ENCODE measurements at places on chromosomes 11 and 22.

DNA sequence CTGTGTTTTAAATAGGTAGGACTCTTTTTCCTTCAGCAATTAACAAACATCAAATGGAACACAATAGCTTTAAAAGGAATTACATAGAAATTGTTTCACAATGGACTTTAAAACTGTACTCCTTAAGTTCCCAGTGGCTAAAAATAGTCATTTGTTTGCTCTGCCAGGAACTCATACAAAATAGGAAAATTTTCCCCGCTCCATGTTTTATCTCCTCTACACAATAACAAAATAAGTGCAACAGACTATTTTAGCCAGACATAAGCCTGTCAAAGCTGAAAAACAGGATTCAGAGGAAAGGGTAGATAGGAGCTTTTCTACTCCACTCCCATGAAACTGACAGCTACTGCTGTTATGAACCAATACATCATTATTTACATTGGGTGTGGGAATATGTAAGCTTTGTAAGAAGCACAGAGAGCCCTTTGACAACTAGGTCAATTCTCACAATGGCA lies 90.1 kb downstream of the STK33 start:
- no peak for DNase-seq

- DNase-seq: peak; percentile 25
These were observed 489 bp downstream of the NUP98 start for GRCh38 chr11:3796801-3797328.

GRCh38 chr22:17596226-17596625 lies 32.3 kb downstream of the ATP6V1E1 start:
- DNase-seq: no peak

GRCh38 chr11:93936460-93936859 lies 84.7 kb upstream of the HEPHL1 start:
- no peak for DNase-seq

- DNase-seq: no peak
These were observed 34.9 kb downstream of the CD44 start for GRCh38 chr11:35173616-35174566.

GRCh38 chr11:117230286-117230961 lies 1.4 kb downstream of the PCSK7 start:
- no peak for DNase-seq

DNA sequence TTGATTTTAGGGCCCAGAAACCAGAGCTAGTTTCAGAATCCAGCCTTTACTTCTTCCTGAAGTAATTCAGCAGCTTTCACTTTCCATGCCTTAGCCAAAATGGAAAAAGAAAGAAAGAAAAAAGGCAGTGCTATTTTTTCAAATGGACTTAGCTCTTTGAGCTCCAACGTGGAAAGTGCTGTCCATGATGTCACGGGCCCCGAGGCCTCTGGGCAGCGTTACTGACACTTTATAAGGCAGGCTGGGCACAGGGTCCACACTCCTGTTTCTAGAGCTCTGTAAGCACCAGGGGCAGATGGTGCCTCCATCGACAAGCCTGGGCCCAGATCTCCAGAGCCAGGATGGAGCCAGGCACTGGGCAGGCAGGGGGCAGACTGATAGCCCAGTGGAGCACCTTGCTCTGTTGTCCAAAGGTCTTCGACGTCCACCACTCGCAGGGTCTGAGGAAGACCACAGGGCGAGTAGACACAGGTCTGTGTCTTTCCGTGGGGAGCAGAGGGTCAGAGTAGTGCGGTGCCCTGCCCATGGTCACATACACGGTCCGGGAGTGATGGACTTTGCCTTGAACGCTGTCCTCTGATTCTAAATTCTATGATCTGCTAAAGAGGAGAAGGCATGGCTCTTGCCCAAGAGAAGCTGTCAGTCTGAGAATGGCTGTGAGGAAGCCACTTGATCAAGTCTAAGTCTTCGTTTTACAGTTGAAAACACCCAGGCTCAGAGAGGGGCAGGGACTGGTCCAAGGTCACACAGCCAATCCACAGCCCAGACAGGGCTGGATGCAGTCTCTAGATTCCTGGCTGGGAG lies 22.0 kb upstream of the WNT11 start:
- DNase-seq: no peak

DNA sequence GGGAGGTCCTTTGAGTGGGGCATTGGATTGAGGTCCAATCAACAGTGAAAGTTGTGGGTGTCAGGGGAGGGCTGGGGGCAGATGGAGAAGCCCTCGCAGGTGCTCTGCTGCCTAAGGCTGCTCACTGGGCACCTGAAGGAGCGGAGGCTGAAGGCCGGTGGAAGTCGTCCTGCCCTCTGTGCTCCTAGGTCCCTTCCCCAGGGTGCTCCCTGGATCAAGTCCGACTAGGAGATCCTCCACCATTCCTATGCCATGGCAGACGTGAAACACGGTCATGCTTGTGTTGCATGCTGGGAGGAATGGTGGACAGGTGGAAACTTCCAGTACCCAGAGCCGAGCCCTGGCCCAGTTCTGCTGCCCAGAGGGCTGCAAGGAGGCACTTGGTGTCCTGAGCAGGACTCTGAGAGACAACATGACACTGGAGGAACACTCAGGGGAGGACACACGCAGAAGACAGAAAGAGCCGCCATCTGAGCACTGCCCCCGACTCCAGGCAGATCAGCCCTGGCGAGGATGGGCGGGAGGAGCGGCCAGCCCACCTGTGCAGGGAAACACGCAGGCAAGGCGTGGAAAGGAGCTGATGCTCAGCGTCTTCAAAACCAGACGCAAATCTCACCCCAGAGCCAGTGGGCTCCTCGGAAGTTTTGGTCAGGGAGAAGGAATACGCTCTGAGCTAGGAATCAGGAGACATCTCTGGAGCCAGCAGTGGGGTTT lies 786.8 kb downstream of the BRD1 start:
- DNase-seq: no peak

- no peak for DNase-seq
These were observed 32.8 kb downstream of the RRM1 start for GRCh38 chr11:4127357-4127756.

- DNase-seq: no peak
These were observed 114.4 kb upstream of the API5 start for GRCh38 chr11:43197379-43197778.

GRCh38 chr11:117669062-117669461 lies 128.0 kb downstream of the DSCAML1 start:
- DNase-seq: no peak

- no peak for DNase-seq
These were observed 3.2 kb downstream of the TPST2 start for GRCh38 chr22:26586556-26587325.

DNA sequence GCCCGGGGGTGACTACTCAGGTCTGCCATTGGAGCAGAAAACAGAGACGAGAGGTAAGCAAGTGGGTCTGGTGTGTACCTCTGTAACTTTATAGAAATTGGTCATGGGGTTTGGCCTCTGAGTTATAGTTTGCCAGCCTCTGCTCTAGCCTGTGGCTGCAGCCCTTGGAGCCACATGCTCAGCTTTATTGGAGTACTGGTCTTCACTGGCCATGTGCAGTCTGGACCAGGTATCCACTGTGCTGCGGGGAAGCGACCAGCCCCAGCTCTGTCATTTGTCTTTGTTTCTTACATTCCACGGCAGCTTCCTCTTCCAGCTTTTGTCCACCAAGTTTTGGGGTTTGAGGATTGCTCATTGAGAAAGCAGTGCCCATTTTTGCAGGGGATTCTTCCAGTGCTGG lies 453.4 kb downstream of the TBC1D22A start:
- DNase-seq: no peak

- no peak for DNase-seq
These were observed 21.8 kb downstream of the MICAL2 start for GRCh38 chr11:12131943-12132789.

DNA sequence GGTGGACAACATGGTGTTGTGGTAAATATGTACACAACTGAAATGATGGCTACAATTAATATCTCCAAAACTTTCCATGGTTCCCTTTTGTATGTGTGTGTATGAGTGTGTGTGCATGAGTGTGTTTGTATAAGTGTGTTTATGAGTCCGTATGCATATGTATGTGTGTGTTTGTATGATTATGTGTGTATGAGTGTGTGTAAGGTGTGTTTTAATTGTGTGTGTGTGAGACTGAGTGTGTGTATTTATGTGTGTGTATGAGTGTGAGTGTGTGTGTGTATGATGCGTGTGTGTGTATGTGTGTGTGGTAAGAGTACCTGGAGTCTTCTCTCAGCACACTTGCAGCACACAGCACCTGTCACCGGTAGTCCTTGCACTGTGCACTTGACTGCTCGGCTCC lies 7.8 kb downstream of the KRTAP5-9 start:
- DNase-seq: no peak

GRCh38 chr11:110832539-110832938 lies 120.3 kb upstream of the ARHGAP20 start:
- DNase-seq: no peak

DNA sequence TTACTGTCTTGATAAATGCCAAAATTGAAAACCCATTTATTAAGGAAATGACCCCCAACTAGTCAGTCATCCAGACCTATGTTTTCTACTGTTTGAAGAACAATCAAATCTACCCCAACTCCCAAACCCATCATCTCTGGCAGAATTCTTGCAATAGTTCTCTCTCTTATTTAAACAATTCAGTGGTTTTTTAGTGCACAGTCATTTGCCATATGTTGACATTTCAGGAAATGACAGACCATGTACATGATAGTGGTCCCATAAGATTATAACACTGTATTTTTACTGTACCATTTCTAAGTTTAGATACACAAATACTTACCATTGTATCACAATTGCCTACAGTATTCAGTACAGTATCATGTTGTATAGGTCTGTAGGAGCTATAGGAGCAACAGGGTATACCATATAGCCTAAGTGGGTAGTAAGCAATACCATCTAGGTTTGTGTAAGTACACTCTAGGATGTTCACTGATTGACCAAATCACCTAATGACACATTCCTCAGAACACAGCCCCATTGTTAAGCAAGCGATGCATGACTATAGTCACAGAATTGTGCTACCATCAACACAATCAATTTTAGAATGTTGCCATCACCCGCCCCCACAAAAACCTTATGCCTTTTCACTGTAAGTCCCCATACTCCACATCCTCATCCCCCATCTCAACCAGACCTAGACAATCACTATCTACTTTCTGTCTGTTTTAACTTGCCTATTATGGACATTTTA lies 41.8 kb downstream of the MMP20 start:
- no peak for DNase-seq

DNA sequence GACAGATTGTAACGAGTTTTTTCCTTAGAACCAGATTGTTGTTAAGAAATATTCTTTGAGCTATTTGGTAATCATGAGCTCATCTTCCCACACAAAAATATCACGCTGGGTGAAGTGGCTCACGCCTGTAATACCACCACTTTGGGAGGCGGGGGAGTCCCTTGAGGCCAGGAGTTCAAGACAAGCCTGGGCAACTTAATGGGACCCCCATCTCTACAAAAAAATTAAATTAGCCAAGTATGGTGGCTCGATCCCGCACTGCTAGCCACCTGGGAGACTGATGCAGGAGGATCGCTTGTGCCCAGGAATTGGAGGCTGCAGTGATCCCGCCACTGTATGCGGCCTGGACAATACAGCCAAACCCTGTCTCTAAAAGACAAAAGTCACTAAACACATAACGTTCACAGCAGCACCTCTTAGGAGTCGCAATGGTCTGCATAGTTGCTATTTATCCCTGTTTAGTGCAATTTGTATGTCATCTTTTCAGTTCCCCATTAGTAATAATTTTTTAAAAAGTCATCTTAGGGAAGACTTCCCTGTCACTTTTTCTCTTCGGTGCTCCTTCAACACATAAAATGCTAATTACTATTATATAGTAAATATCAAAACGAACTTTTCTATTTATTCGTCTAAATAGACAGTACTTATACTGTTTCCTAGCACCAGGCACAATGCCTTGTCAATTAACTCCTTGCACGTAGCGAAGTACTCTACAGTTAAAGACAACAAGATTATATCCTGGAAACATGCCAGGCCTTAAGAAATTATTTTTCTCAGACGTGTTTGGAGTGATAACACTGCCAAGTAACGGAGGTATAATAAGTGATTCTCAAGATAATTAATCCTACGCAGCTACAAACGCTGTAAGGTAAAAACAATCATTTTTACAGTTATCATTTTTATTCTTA lies 1.1 kb downstream of the ST13 start:
- peak; percentile 18 for DNase-seq

- DNase-seq: no peak
These were observed 111.7 kb downstream of the MORC2 start for GRCh38 chr22:30856741-30857502.

- no peak for DNase-seq
These were observed 270.1 kb downstream of the BUD13 start for GRCh38 chr11:116502641-116503061.

DNA sequence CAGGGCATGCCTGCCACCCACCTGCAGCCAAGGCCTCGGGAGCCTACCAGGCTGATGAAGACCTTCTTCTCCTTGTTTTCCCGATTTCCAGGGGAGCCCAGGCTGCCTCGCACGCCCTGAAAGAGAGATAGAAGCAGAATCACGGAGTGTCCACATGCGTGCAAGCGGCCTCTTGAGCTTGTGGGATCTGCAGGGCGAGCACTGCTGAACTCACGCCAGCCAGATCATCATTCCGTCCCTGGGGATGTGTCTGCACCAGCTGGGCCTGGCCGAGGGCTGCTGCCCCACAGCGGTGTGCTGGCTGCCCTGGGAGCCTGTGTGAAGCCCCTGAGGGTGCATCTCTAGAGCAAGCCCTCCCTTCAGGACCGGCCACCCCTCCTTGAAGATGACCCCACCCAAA lies 17.9 kb downstream of the USH1C start:
- DNase-seq: no peak

- DNase-seq: no peak
These were observed 15.5 kb upstream of the TFIP11 start for GRCh38 chr22:26527574-26528465.

- no peak for DNase-seq
These were observed 2.7 kb upstream of the VSIG2 start for GRCh38 chr11:124754710-124755109.

GRCh38 chr11:121206810-121207209 lies 85.8 kb upstream of the SC5D start:
- no peak for DNase-seq
